Melanocyte of skin (primary cell): ENCODE measurements at places on chromosomes 6 and 20. TPM values are rescaled to one million over a fixed set of nuclear protein-coding genes. Genes with fewer than 3 reads are reported as not detected.

Gene YTHDF1
- total RNA-seq = 30.0 and 31.9 TPM in 2 replicates

Gene FAM210B
- 13.0 and 16.5 TPM in 2 replicates for total RNA-seq

Gene CLIC5
- total RNA-seq = not detected in 2 replicates

Gene FOXQ1
- total RNA-seq = not detected in 2 replicates

Gene KHDRBS2
- total RNA-seq = not detected in 2 replicates

Gene CFAP61
- total RNA-seq = 0.73 and 1.0 TPM in 2 replicates

Gene TREM2
- not detected in 2 replicates for total RNA-seq

Gene TMC2
- total RNA-seq = not detected in 2 replicates

Gene CRYBG1
- 0.46 and 0.67 TPM in 2 replicates for total RNA-seq

Gene REM1
- total RNA-seq = not detected in 2 replicates

Gene TRDN
- not detected in 2 replicates for total RNA-seq

Gene OPRM1
- total RNA-seq = not detected in 2 replicates

Gene CASS4
- under 0.01 and 0.15 TPM in 2 replicates for total RNA-seq

Gene HTR1B
- not detected in 2 replicates for total RNA-seq
